Fibroblast of lung (primary cell): ENCODE measurements at places on chromosomes 13 and 19. TPM values are rescaled to one million over a fixed set of nuclear protein-coding genes. Genes with fewer than 3 reads are reported as not detected.

DNA sequence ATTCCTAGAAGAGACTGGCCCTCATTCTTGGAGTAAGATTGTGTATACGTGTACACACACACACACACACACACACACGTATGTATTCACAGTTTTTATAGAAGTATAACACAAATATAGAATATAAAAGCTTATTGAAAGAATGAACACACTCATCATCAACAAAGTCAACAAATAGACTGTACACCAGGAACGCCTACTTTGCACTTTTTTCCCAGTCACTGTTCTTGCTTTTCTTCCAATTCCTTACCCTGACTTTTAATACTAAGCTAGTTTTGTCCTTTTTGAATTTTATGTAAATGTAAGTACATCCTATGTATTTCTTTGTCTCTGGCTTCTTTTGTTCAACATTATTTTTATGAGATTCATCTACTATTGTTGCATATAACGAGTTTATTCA is 264.5 kb downstream of the MAB21L1 start:
- no peak for DNase-seq

DNA sequence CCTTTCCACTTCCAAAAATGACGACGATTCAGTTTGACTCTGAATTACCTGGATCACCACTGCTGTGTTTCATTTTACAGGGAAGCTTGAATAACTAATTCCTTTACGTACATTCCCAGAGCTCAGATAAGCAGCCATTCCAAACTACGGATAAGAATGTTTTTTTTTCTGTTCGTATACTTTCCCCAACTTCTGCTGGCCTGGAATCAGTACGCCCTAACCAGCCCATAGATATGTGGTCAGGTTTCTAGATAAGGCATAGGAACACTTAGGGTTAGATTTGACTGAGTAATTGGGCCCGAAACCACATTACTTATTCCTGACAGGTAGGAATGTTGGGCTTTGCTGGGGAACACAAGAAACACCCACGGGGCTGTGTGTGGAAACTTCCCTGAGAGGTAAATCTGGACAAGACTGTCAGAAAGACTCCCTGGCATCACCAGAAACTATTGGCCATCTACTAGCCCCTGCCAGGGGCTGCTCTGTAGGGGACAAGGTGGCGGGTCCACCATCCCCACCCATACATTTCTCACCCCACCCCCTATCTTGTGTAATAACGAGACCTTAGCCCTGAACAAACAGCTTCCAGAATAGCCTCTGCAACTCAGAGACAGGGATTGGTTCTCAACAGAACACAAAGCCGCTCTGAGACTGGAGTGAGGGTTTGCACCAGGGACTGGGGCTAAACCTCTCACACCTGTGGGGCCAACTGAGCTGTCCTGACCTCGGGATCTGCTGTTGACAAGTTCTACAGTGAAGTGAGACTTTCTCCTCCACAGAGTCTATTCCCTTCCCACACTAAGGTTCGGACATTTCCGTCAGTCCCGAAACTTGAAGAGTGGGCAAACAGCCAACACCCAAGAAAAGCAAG is 15.6 kb downstream of the RHPN2 start:
- no peak for DNase-seq

- DNase-seq = peak; percentile 40
These were observed 19.8 kb upstream of the TCF3 start for GRCh38 chr19:1672038-1672768.

GRCh38 chr19:9862938-9863337 is 27.8 kb downstream of the PIN1 start:
- no peak for DNase-seq

GRCh38 chr13:42977219-42977659 is 14.8 kb downstream of the EPSTI1 start:
- no peak for DNase-seq

GRCh38 chr19:36081385-36081784 is 26.7 kb downstream of the WDR62 start:
- DNase-seq = peak; percentile 11

- DNase-seq = peak; percentile 25
These were observed 1142.4 kb downstream of the SLITRK1 start for GRCh38 chr13:82739881-82740280.

DNA sequence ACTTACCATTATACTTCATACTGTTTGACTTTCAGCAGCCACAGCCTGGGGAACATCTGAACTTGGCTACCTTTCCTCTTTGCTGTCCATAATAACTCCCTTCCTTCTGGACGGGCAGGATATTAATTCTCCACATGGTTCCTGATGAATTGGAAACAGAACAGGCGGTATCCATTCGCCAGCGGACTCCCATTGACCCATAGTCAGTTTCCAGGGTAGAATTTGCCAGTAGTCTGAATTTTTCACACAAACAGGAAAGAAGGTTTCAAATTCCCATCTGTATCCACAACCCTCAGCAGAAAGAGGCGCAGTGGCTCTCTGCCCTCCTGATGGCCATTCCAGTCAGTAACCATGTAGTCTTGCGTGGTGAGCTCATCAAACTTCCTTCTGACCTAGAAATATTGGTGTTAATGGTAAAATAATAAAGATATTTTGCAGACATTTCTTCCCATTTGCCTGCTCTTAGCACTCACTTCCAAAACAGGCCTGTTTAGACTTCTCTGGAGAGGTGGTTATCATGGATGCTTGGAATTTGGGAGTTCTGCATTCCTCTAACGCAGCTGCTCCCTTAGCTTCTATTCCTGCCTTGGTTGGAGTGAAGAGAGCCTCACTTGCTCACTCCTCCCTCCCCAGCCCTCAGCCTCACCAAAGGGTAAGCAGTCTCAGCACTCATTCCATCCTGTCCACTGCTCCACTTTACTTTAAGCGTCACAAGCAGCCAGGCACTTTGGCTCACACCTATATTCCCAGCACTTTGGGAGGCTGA is 75.0 kb upstream of the OXGR1 start:
- no peak for DNase-seq

- no peak for DNase-seq
These were observed 284.1 kb upstream of the ZNF507 start for GRCh38 chr19:32061315-32061714.

DNA sequence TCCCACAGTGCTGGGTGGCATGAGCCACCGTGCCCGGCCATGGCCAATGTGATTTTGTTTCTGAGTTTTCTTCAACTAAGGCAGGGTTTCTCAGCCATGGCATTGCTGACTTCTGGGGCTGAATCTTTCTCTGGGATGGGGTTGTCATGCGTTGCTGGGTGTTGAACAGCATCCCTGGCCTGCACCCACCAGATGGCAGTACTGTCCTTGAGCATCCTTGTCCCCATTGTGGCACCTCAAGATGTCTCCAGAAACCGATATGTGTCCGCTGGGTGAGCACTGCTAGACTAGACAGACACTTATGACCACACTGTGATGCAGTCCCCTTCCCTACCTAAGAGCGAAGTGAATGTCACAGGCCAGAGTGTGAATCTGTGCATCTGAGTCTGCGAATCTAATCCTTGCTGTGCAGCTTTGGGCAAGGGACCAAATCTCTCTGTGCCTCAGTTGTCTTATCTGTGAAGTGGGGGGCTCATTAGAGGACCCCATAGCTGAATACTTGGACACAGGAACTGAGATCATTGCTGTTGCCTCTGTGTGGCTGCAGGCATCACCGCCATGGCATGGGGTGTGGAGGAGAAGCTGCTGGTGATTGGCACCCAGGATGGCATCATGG is 50.3 kb upstream of the SIN3B start:
- DNase-seq = peak; percentile 32

DNA sequence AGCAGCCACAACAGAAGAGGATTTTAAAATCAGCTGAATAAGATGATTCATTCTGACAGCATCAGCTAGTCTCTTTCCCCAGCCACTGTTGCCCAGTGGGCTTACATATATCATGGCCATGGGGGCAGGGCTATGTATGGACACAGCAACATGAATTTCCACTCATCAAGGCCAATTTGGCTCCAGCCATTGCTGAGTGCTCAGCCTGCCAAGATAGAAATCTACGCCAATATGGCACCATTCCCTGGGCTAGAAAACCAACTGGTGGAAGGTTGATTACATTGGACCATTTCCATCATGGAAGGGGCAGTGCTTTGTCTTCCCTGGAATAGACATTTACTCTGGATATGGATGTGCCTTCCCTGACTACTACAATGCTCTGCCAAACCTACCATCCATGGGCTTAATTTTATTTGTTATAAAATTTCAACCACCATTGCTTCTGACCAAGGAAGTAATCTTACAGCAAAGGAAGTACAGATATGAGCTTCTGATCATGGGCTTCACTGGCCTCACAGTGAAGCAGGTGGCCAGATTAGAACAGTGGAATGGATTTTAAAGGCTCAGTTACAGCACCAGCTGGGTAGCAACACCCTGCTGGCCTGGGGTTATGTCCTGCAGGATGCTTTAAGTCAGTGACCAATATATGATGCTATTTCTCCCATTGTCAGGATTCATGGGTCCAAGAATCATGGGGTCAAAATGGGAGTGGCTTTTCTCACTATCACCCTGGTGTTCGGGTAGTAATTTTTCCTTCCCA is 9.8 kb upstream of the ALOX5AP start:
- peak; percentile 76 for DNase-seq

The LINGO3 gene
- polyA plus RNA-seq = not detected in 2 replicates

The TMEM238 gene
- polyA plus RNA-seq = not detected in 2 replicates

The BRCA2 gene
- 2.0 and 3.2 TPM in 2 replicates for polyA plus RNA-seq

The TNFSF9 gene
- 0.22 and 0.40 TPM in 2 replicates for polyA plus RNA-seq

The DGKH gene
- polyA plus RNA-seq = 4.3 and 6.1 TPM in 2 replicates

The FFAR1 gene
- polyA plus RNA-seq = not detected in 2 replicates

The FCGBP gene
- 0.01 and 0.02 TPM in 2 replicates for polyA plus RNA-seq
